ENCODE measurements at places on chromosomes 11 and 22. TPM values are rescaled to one million over a fixed set of nuclear protein-coding genes. Genes with fewer than 3 reads are reported as not detected.

DNA sequence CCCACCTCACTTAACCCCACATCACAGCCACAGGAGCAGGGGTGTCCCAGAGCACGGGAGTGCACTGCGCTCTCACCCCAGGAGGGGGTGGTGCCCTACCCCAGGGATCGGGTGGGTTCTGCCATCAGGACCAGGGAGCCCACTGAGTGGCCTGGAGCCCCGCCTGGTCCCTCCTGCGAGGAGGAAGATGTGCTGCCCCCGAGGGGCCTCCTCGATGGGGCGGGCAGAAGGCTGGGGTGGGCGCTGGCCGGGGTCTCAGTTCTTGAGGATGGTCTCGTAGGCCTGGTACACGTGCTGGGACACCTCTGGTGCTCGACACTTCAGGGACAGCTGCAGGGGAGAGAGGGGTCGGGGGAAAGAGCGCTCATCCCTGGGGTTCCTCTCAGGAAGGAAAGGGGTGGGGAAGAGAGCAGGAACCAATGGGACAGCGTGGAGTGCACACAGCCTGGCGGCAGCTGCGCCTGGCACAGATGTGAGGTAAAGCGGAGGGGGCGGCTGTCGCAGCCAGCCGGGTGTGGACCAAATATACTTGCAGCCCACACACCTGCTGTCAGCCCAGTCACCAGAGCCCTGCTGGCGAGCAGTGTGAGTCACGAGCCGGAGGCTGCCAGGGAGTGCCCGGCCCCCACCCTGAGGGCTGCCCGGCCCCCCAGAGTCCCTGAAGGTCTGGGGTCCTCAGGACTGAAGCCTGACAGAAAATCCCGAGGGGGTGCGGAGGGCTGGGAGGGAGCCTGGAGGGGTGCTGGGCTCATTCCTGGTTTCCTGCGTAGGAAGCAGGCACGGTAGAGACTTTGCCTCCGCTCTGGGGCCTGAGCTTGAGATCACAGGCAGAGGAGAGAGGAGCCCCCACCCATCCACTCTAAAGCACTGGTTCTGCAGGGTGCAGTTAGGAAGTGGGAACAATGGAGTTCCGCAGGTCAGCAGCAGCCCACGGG is 13.3 kb upstream of the RASL10A start:
- no peak for DNase-seq

- no peak for DNase-seq
Observed at GRCh38 chr11:27861706-27862430, 161.6 kb upstream of the BDNF start.

GRCh38 chr22:48089601-48090331 is 1327.3 kb downstream of the TBC1D22A start:
- no peak for DNase-seq

GRCh38 chr11:48063424-48063978 is 83.1 kb downstream of the PTPRJ start:
- DNase-seq: no peak

SYCE3 gene
- total RNA-seq: not detected

PGA3 gene
- total RNA-seq: not detected

MALAT1 gene
- 29,025 TPM for total RNA-seq
